H9 (cell line): ENCODE measurements at places on chromosomes 11 and 22. TPM values are rescaled to one million over a fixed set of nuclear protein-coding genes. Genes with fewer than 3 reads are reported as not detected.

Gene WNT7B
- total RNA-seq = 0.09 and 0.31 TPM in 2 replicates

DNA sequence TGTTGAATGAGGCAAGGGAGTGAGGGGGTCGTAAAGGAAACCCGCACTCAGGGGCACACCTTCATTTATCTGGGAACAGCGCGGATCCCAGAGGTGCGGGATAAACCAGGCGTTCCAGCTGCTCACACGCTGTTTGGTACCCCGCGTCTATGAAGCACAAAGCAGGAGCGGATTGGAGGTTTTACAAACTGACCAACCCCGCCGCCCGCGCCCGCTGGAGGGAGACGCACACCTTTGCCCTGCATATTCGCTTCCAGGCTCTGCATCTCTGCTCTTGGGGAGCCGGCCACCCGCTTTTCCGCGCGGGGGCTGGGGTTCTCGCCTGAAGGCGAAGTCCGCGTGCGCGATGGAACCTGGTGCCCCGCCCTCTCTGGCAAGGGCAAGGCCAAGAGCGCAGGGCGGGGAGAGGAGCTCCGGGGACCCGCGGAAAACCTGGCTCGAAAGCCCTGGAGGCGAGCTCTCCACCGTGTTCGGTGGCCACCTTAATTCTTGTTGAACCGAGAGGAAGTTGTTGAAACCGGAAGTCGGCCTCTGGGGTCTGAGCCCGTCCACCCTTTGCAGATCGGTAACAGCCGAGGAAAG, 6.8 kb upstream of the ALX4 start:
- peak overlapping the region; percentile 50 for H3K4me3 ChIP-seq
- H3K27ac ChIP-seq = no peak overlapping the region
- no peaks in the 10 kb centered on the region; the same call in 2 of the 3 replicates for H3K36me3 ChIP-seq
- peaks cover 99% of the 10 kb centered on the region for H3K27me3 ChIP-seq
- no peak for DNase-seq
- H3K4me1 ChIP-seq = no peaks in the 10 kb centered on the region

DNA sequence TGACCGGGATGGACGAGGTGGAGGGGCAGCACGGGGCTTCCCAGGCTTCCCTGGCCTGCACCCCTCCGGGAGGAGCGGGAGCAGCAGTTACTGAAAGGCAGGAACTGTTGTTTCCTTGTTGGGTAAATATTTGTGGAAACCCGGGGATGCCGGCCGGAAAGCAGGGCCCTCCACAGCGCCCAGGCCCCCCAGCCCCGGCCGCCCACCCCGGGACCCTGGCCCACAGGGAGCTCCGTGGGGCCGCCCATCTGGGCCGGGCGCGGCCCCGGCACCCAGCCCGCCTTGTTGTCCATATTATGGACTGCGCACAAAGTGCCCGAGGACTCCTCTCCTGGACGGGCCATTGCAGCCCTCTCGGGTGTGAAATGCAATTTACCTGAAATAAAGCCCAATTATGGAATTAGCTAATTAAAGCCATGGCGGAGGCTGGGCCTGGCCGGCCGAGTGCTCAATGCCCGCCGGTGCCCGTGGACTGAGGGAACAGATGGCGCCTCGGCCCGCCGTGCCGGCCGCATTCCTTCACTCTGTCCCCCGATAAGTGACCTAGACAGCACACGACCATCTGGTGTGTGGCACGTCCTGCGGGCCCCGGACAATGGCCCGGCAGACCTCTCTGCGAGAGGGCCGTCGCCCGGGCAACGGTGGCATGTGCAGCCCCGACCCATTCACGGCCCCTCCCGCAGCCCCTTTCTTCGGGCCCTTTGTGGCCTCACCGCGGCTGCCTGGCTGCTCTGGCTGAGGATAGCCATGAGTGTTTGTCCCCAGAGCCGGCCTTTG, 35.4 kb downstream of the CDKN1C start:
- H3K27me3 ChIP-seq = no peaks in the 10 kb centered on the region; the same call in 1 of the 2 replicates
- H3K4me3 ChIP-seq = no peak overlapping the region
- H3K4me1 ChIP-seq = no peaks in the 10 kb centered on the region
- H3K27ac ChIP-seq = no peak overlapping the region
- no peak for DNase-seq
- no peaks in the 10 kb centered on the region for H3K36me3 ChIP-seq

Gene PRR33
- not detected in 2 replicates for total RNA-seq

Gene PGA5
- 0.33 TPM in 1 of 2 replicates, not detected in the other for total RNA-seq

DNA sequence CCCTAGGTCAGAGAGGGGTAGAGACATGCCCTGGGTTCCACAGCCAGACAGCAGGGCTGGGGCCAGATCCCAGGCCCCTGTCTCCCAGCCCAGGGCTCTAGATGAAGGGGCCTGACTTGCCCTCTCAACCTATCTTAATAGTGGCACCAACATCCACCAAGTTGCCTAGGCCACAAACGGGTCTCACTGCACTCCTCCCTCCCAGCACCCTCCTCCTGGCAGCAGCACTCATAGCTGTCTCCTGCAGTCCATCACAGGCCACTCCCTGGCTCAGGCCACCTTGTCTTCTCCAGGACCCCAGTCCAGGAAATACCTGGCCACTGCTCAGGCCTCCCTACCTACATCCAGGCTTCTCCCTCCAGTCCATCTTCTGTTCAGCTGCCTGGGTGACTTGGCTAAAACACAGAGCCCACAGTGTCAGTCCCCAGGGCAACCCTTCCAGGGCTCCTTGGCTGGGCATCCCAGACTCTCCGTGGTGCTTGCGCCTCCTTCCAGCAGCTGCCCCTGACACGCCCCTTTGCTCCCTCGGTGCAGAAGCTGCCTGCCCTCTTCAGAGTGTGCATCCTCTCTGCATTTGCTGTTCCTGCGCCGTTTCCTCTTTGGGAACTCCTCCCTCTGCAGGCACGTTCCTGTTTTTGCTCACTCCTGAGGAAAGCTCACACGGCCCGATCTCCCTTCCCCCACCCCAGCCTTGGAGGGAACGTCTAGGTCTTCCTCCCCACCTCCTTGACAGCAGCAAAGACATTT, 40.5 kb downstream of the LRRC32 start:
- no peaks in the 10 kb centered on the region for H3K27me3 ChIP-seq
- H3K4me3 ChIP-seq = no peak overlapping the region
- H3K36me3 ChIP-seq = no peaks in the 10 kb centered on the region
- no peak overlapping the region for H3K27ac ChIP-seq
- no peak for DNase-seq

Gene APOL5
- not detected in 2 replicates for total RNA-seq

DNA sequence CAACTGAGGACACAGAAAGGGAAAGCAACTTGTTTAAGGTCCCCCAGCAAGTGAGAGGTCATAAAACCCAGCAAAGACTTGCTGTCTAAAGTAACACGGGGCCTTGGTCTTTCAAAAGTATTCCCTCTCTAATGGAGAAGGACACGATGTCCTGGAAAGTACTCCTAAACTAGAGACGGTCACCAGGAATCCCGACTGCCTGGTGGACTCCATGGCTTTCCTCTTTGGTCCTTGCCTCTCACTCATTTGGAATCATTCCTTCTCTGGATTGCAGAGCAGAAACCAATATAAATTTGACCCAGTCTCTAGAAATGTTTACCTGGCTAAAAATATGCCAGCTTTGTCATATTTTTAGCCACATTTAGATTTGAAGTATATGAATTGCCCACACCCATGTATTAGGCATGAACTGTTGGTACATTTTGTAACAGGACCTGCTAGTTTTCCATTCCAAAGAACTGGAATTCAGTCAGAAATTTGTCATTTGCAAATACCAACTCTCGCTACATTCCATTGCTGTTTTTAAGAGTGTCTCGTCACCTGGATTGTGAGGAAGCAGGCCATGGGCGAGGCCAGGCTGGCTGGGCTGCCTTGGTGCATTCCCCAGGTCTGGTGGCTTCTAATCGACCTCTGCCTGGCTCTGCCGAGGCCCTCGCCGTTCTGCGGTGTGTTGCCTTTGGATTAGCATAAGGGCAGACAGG, 12.9 kb downstream of the NAV2 start:
- no peak for DNase-seq
- H3K36me3 ChIP-seq = no peaks in the 10 kb centered on the region; the same call in 2 of the 3 replicates
- no peak overlapping the region for H3K4me3 ChIP-seq
- H3K4me1 ChIP-seq = no peaks in the 10 kb centered on the region
- no peaks in the 10 kb centered on the region for H3K27me3 ChIP-seq
- no peak overlapping the region for H3K27ac ChIP-seq

Gene PLEKHB1
- 34.0 and 37.1 TPM in 2 replicates for total RNA-seq

DNA sequence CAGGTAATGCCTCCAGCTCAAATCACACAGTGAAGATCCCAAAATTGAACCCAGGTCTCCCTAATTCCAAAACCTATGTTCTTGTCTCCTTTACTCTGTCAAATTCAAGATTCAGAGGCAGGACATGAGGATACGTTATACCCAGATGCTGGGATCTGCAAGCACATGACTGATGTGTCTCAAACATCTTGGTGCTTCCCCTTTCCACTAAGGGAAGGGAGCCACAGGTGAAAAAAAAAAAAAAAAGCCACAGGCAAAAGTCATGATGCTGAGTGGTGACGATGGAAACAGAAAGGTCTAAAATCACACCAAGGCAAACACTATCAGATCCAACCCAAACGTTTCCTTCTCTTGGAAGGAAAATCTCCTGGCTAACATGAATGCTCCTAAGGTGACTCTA, 24.0 kb downstream of the ABTB2 start:
- H3K27ac ChIP-seq = no peak overlapping the region
- DNase-seq = no peak

DNA sequence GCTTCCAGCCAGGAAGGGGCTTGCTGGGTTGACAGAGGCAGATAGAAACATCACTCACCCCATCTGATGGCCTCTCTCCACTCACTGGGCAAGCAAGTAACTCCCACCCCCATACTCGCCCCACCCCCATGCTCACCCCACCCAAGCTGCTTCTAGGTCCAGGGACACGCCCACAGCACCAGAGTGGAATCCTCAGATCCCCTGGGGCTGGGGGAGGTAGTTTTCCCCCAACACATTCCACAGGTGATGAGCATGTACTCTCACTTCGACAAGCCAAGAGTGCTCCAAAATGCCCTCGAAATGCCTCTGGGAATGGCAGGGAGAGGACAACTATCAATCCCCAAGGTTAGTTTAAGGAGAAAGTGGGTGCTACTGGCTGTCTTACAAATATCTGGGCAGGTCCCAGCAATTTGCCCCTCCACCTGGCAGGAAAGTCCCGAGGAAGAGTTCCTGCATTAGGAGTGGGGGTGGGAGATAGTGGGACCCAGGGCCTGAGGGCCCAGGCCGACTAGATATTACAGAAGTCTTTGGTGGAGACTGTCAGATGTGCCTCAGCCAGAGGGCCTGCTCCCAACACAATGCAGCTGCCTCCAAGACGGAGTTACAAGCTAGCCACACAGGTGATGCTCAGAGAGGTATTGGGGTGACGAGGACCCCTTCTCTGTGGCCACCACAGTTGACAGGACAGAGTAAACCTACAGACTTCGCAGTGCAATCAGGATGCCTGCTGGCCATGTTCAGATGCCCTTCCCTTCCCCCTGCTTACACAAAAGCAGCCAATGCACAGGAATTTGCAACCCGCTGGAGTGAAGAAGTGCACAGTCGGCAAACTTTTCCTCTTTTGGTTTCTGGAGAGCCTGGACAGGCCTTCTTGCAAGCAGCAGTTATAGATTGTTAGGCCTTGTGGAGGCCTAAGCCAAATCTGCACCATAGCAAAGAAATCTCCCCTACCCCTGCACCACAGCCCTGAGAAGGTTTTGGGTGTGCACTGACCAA, 2.9 kb upstream of the LMO1 start:
- no peak overlapping the region for H3K27ac ChIP-seq
- DNase-seq = peak; percentile 19
- no peaks in the 10 kb centered on the region for H3K36me3 ChIP-seq
- no peak overlapping the region; the same call in 2 of the 3 replicates for H3K4me3 ChIP-seq
- H3K4me1 ChIP-seq = no peaks in the 10 kb centered on the region
- peaks cover 62% of the 10 kb centered on the region for H3K27me3 ChIP-seq

GRCh38 chr22:23215294-23216241, 35.3 kb downstream of the BCR start:
- H3K4me3 ChIP-seq = no peak overlapping the region
- H3K27ac ChIP-seq = no peak overlapping the region
- no peaks in the 10 kb centered on the region for H3K27me3 ChIP-seq
- H3K4me1 ChIP-seq = peaks cover 14% of the 10 kb centered on the region; the same call in 1 of the 2 replicates
- DNase-seq = no peak

Gene CCDC116
- 0.22 and 0.63 TPM in 2 replicates for total RNA-seq

- H3K27ac ChIP-seq = no peak overlapping the region
- no peaks in the 10 kb centered on the region for H3K27me3 ChIP-seq
These were observed 353.8 kb downstream of the DDX10 start for GRCh38 chr11:109018639-109019038.

- no peak overlapping the region for H3K27ac ChIP-seq
- no peaks in the 10 kb centered on the region for H3K4me1 ChIP-seq
- no peak for DNase-seq
- H3K27me3 ChIP-seq = no peaks in the 10 kb centered on the region
These were observed 7.6 kb downstream of the POLR2F start for GRCh38 chr22:37961062-37961461.

GRCh38 chr11:102085864-102086551, 24.2 kb upstream of the YAP1 start:
- H3K4me1 ChIP-seq = no peaks in the 10 kb centered on the region
- no peak overlapping the region for H3K27ac ChIP-seq
- no peaks in the 10 kb centered on the region for H3K27me3 ChIP-seq

GRCh38 chr11:16358726-16359125, 2.4 kb upstream of the SOX6 start:
- H3K27ac ChIP-seq = no peak overlapping the region
- no peak overlapping the region for H3K4me3 ChIP-seq
- peaks cover 3% of the 10 kb centered on the region; the same call in 1 of the 2 replicates for H3K4me1 ChIP-seq

DNA sequence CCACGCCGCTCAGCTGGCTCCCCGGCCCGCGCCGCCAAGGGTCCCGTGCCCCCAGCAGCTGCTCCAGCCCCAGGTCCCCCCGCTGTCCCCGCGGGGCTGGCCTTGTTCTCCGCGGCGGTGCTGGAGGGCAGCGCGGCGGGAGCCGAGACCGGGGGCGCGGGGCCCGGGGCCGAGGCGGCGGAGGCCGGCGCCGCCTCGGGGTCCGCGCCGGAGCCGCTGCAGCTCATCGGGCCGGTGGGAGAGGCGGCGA, 128 bp downstream of the TAF10 start:
- H3K4me3 ChIP-seq = peak overlapping the region; percentile 88
- no peak for DNase-seq
- H3K4me1 ChIP-seq = no peaks in the 10 kb centered on the region
- H3K27ac ChIP-seq = no peak overlapping the region

Gene OR52H1
- not detected in 2 replicates for total RNA-seq

Gene OR52N4
- not detected in 2 replicates for total RNA-seq
